Caki2 (cell line): ENCODE measurements at places on chromosomes 13 and 19. TPM values are rescaled to one million over a fixed set of nuclear protein-coding genes. Genes with fewer than 3 reads are reported as not detected.
A peak's percentile ranks its signal among the peaks of the same experiment; 100 is the strongest.

- DNase-seq = no peak
Measured at GRCh38 chr13:34360702-34361101, 542.8 kb downstream of the RFC3 start.

DNA sequence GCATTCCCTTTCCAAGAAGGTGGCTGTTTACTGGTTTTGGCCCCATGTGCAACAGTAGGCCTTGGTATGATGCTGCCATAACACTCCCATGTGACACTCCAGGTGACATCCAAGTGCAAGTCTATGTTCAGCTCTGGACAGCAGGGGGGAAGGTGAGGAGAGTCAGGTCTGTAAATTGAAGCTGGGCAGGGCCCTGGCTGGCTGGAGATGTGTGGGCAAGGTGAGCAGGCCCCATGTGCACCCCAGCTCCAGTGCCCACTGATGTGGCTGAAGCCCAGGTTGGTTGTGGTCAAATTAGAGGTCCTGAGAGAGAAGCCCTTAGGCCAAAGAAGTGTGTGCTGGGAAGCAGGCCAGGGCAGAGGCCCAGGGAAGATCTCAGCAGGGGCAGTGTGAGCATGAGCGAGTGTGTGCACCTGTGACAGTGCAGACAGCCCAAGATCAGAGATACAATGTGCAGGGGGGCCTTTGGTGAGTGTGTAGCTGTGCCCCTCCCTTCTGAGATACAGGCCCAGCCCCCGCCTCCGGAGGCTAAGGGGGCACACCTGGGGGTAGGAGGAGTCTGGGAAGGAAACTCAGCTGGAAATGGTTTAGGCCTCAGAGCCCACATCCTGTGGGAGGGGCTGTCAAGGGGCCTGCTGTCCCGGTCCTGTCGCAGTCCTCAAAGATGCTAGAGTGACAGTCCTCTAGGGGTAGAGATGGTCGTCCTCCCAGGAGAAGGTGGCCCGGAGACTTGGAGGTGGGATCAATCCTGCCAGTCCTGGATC lies 18.6 kb downstream of the DEDD2 start:
- DNase-seq = no peak

- peak; percentile 0 for DNase-seq
Measured at GRCh38 chr13:29165840-29166239, 345.7 kb downstream of the MTUS2 start.

DNA sequence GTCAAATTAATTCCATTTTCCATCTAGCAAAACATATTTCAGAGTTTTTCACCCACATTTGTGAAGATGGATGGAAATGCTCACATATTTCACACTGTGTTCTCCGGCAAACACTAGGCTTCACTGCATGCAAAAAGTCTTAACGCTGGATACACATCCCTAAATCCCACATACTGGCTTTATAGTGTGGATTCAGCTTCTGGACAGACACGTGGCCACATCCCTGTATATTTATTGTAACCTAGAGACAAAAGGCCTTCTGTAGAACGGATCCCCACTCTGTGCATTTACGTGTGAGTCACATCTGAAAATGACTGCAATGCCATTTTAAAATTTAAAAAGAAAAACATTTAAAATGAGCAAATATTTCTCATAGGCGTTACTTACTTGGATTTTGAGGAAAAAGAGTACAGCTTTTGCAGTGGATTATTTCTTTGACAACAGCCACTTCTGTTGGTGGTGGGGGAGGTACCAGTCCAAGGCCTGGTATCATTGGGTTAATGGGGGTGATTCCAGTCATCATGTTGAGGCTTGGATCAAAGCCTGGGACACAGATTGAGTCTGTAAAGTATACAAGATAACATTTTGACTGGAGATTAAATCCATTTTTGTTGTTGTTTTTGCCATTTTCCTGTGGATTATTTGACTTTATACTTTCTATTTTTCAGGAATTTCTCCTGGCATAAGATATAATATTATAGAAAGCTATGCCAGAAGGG lies 337.7 kb downstream of the DNAJC15 start:
- DNase-seq = no peak

DNA sequence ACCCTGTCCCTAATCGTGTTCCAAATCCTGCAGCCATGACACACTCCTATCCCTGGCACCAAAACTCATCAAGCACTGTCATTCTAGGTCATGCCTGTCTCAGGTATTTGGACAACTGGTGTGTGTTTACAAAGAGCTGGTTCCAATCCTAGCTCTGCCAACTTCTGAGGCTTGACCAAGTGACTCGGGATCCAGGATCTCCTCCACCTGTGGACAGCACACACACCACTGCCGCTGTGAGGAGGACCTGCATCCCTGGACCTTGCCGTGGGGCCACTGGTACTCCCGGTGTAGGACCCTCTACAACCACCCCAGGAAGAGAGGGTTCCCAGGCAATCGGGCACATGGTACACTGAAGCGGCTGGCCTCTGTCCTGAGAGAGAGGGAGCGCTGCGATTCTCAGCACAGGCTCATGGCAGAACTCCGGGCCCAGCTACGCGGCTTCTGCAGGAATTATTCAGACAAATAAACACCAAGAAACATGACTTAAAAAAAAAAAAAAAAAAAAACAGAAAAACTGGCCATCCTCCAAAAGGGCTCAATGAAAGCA lies 20.4 kb downstream of the MLLT1 start:
- no peak for DNase-seq

Gene IGFLR1
- total RNA-seq = 10.1 and 18.1 TPM in 2 replicates
